ENCODE measurements at places on chromosomes 16 and 17.

DNA sequence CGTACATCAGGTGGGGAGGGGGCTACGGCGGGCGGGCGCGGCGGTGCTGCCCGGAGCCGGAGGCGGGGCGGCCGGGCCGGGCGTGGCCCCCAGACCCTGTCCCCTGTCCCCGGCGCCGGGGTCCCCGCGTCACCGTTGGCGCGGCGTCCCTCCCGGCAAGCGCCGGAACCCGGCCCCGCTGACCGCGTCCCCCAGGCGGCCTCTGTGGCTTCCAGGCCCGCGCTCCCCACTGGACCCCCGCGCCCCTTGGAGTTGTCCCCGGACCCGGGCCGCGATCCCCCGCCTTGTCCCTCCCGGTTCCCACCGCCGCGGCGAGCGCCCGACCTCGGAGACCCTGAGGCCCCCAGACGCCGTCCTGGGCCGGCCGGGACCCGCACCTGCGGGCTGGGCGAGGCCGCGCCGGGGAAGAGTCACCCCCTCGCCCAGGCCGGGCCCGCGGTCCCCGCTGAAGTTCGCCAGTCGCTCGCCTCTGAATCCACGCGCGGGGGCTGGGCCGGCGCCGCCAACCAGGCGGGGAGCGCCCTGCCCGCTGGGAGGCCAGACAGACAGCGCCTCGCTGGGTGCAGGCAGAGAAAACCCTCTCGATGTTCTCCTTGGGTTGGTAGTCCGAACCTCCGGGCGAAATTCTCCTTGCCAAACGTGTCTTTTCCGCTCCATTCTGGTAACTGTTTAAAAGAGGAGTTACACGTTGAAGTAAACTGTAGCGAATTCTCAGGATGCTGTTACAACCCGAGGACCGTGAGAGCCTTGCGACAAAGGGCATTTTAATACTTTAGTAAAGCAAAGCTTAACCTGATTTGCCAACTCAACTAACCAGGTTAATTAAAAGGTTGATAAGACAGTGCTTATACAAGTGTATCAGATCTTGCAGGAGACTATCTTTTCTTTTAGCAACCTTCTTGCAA, 761 bp downstream of the GAN start:
- peak; percentile 51 for DNase-seq

DNA sequence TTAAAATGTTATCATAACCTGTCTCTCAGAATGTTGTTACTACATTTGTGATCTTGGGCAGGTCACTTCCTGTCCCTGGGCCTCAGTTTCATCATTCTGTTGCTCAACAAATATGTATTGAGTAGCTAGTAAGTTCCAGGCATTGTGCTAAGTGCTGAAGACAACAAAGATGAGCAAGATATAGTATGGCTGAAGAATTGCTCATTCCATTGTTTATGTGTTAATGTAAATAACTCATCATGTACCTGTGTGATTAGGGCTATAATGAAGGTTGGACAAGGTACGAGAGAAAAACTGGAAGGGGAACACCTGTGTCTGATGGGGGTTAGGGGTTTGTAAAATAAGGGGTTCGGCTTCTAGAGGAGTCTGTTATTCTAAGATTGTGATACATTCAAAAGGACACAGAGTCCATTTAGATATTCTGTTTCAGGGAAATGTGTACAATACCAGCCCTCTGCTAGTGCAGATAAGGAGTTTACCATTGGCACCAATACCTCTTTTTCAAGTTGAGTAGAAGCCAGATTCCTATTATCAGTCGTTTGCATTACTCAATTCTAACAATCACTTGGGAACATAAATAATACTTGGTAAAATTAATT, 20.0 kb downstream of the TUBG1 start:
- no peak for DNase-seq

- DNase-seq = no peak
Observed at GRCh38 chr16:14029658-14030057, 41.5 kb upstream of the MRTFB start.

- no peak for DNase-seq
Observed at GRCh38 chr17:13362341-13363122, 239.2 kb downstream of the HS3ST3A1 start.

GRCh38 chr17:58082870-58083490, at the start of gene DYNLL2:
TSS of gene DYNLL2 (plus strand) at chr17:58083419. CDS start at chr17:58087091, 3,672 bp downstream.
- DNase-seq = peak; percentile 79

DNA sequence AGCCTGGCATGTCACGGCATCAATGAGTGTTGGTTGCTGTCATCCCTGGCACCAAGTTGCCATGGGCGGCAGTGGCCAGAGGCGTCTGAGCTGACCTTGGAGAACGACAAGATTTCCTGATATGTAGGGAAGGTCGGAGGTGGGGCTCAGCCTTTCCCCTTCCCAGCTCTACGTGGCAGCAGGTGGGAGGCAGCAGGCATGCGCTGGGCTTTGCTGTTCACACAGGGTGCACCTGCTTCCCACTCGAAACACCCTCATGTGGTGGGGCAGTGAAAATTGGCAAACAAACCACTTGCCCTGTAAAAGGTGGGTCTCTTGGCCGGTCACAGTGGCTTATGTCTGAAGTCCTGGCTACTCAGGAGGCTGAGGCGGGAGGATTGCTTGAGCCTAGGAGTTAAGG, 12.3 kb upstream of the TFAP4 start:
- no peak for DNase-seq

DNA sequence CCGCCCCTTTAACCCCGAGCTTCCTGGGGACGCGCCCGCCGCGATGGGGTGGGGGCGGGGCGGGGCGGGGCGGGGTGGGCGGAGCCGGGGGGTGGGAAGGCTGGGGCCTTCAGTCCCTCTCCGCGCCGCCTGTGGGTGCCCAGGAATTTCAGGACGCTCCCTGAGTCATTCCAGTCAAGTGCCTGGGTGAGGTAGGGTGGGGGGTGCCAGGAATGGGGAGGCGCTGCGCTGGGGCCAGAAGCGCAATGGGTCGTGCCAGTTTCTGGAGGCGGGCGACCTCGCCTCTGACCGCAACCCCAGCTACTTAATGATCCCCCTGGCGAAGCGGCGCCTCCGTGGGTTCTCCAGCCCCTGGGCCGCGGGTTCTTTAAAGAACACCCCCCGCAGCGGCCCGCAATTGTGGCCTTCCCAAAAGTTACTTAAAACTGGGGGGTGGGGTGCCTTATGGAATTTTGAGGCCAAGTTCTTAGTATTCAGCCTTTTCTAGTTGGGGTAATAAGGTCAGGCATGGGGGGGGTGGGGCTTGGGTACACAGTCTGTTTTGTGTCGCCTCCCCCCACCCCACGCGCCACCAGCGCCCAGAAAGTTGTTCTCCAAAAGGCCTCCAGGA, 826 bp upstream of the GSE1 start:
- DNase-seq = no peak

DNA sequence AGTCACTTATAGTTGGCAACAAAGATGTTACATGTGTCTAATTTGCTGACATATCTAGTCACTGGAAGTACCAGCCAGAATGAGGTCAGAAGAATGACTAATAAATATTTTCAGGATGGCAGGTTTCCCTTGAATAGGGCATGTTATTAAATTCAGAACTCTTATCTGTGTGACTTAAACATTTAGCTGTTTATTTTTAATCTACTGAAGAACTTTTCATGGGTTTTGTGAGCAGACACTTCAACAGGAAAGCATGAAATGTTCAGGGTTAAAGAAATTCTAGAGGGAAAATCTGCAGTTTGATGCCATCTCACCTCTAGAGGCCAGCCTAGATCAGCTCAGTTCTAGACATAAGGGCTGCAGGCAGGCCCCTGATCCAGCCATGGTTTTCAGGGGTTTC, 13.2 kb downstream of the JPT2 start:
- DNase-seq = no peak

DNA sequence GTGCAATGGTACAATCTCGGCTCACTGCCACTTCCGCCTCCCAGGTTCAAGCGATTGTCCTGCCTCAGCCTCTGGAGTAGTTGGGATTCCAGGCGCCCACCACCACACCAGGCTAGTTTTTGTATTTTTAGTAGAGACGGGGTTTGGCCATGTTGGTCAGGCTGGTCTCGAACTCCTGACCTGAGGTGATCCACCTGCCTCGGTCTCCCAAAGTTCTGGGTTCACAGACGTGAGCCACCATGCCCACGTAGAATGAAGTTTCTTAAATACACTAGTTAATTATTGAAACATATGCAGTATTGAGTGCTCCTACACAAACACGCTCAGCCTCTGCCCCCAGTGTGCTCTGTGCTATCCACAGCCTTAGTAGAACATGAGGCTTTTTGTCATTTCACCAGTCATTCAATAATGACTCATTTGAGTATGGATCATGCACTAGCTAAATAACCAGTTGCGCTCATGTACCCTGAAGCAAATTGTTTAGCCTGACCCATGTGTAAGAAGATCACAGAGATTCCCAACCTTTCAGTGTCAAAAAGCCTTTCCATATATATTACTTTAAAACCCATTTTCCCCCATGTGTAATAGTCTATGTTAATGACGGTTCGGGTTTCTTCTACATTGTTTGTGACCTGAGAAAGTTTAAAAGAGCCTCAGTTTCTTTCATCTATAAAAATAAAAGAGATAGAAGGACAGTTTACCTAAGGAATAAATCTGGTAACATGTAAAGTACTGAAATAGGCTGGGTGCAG, 49.7 kb downstream of the TUBD1 start:
- no peak for DNase-seq

DNA sequence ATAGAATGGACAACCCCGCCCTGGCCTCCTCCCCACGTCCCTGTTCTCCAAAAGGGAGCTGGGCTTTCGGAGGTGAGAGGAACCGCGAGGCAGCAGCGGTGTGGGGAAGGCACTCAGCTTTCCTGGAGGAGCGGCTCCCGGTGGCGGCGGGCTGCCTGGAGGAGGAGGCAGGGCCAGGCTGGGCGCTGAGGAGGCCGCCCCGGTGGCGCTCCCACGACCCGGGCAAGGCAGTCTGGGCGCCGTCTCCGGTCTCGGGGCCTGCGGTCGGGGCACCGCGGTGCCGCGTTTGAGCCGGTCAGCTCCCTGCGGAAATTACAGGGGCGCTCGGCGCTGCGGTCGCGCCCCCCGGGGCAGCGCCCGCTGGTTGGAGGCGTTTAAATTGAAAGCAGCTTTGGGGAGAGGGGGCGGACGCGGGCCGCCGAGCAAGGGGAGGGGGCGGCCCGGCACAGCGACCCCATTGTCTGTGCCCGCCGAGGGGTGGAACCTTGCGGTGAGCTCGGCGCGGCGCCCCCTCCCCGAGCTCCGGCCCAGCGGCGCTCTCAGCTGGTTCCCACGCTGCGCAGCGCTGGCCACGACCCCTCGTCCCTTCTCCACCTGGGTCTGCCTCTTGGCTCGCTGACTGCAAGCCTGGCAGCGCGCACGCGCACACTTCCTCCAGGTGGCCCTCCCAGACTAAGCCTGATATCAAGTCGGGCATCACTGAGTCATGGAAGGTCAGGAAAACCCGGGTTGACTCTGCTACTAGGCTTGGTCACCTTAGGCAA, 58.7 kb upstream of the DLX4 start:
- no peak for DNase-seq

- DNase-seq = no peak
Observed at GRCh38 chr16:49019081-49019633, 262.5 kb downstream of the CBLN1 start.

- DNase-seq = no peak
Observed at GRCh38 chr17:57833179-57833939, 16.5 kb downstream of the MRPS23 start.

GRCh38 chr16:71230122-71230845, at the start of gene HYDIN:
TSS of gene HYDIN (minus strand) at chr16:71230722. CDS start at chr16:71186895, 43,827 bp downstream.
- peak; percentile 11 for DNase-seq

Data from C1 segment of cervical spinal cord (tissue), 14 donors.